ENCODE measurements at places on chromosomes 11 and 22.

DNA sequence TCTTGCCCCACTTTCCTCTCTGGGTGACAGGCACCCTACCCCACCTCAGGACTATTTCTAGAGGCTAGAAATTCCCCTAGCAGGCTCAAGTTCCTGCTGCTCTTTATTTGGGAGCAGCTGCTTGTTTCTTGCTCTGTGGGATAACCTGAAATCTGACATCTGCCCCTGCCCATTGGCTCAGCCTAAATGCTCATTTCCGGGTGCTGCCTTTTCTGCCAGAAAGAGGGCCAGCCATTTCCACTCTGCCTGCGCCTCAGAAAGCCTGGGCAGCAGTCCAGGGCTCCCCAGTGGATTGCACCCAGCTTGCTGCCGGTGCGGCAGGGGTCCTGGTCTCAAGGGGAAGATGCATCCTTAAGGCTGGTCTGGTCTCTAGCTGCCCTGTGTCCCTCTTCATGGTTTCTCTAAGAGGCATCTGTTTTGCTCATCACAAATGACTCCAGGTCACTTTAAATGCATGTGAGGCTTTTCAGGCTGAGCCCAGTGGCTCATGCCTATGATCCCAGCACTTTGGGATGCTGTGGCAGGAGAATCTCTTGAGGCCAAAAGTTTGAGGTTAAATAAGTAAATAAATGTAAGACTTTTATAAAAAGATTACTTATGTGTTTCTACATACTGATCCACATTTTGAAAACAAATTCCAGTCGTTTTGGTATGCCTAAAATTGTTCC lies 10.3 kb upstream of the PNPLA5 start:
- DNase-seq = no peak

- no peak for DNase-seq
Measured at GRCh38 chr11:87438416-87438815, 400.7 kb downstream of the TMEM135 start.

- no peak for DNase-seq
Measured at GRCh38 chr11:126585774-126586491, 230.4 kb downstream of the ST3GAL4 start.

- no peak for DNase-seq
Measured at GRCh38 chr11:67303835-67304411, 593 bp downstream of the SSH3 start.

DNA sequence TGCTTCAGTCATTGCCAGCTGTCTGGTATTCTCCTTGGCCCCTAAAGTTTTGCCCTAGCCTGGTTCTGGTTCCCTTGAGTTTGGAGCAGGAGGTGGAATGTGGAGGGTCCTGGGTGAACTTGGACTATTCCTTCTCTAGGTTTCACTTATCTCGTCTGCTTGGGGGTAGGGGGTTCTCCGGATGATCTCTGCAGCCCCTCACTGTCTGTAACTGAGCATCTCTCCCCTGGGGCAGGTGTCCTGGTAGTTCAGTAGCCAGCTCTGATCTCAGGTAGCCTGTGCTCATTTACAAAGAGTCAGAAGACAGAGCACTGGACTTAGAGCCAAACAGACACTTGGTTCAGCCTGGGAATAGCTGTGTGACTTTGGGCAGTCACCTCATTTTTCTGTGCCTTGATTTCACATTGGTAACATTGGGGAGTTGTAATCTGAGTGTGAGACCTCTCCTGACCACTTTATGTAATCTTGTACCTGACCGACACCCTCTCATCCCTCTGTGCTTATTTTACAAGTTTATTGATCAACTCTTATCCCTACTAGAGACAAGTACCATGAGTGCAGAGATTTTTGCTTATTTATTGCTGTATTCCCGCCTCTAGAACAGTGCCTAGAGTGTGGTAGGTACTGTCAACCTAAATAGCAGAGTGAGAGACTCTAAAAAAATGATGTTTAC lies 804 bp downstream of the CCDC134 start:
- DNase-seq = no peak

DNA sequence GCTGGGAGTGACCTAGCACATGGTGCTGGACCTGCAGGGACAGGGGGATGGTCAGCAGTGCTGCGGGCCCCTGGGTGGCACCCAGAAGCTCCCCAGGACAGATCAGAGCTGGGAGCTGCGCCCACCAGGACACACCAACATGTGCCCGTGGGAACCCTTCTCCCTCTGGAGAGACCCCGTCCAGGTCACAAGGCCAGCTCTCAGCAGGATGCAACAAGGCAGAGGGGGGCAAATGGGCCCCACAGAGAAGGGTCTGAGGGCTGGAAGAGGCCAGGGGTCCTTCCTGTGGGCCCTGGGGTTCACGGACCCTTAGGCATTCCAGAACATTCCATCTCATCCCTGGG lies 6.2 kb downstream of the DUSP8 start:
- DNase-seq = no peak

DNA sequence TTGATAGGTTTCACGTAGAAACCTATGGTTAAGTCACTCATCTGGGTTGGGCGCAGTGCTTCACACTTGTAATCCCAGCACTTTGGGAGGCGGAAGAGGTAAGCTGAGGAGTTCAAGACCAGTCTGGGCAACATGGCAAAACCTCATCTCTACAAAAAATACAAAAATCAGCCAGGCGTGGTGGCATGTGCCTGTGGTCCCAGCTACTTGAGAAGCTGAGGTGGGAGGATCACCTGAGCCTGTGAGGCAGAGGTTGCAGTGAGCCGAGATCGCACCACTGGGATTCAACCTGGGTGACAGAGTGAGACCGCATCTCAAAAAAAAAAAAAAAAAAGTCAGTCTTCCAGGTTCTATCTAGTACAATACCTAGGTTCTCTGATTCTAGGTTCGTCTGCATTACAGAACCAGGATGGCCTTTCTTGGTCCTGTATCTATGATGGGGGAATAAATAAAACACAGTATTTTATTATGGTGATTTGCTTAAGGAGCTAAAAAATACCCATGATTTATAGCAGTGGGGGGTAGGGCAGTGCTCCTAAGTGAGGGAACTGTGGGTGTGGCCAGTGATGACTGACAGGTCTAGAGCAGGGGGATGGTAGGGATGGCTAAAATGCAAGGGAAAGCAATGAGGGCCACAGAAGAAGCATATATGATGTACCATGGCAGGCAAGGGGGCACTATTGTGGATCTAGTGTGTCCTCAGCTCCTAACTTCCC lies 65.5 kb upstream of the NUP160 start:
- no peak for DNase-seq

DNA sequence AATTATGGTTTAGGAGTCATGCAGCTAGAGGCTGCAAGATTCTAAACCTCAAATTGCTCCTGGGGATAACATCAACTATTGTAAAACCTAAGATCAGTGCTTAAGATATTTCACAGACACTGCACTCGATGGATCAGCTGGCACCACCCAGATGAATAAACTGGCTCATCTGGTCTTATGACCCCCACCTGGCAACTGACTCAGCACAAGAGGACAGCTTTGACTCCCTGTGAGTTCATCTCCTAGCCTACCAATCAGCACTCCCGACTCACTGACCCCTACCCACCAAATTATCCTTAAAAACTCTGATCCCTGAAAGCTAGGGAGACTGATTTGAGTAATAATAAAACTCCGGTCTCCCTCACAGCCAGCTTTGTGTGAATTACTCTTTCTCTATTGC lies 782 bp upstream of the TTC12 start:
- DNase-seq = no peak

- no peak for DNase-seq
Measured at GRCh38 chr11:114132417-114132816, 72.9 kb downstream of the ZBTB16 start.

- DNase-seq = no peak
Measured at GRCh38 chr11:40542821-40543220, 916.6 kb downstream of the LRRC4C start.

DNA sequence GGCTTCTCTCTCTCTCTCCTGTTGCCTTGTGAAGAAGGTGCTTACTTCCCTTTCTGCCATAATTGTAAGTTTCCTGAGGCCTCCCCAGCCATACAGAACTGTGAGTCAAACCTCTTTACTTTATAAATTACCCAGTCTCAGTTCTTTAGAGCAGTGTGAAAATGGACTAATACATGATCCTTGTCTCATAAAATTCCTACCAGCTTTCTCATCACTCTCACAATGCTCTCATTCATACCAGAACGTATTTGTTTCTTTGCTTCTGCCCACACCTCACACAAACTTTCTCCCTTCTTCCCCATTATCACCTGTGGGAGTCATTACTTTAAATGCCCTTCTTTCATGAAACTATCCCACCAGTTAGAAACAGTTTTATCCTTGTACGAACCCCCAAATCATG lies 62.7 kb upstream of the ARHGAP42 start:
- no peak for DNase-seq

DNA sequence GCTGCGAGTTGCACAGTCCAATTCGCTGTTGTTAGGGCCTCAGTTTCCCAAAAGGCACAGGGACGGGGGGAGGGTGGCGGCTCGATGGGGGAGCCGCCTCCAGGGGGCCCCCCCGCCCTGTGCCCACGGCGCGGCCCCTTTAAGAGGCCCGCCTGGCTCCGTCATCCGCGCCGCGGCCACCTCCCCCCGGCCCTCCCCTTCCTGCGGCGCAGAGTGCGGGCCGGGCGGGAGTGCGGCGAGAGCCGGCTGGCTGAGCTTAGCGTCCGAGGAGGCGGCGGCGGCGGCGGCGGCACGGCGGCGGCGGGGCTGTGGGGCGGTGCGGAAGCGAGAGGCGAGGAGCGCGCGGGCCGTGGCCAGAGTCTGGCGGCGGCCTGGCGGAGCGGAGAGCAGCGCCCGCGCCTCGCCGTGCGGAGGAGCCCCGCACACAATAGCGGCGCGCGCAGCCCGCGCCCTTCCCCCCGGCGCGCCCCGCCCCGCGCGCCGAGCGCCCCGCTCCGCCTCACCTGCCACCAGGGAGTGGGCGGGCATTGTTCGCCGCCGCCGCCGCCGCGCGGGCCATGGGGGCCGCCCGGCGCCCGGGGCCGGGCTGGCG lies at the start of gene BCR:
Gene BCR (plus strand): TSS at position 209 of the 592 bp plus-strand sequence. CDS start 452 bp downstream, outside the sequence.
- DNase-seq = no peak

GRCh38 chr11:95514416-95515110 lies 275.0 kb downstream of the FAM76B start:
- no peak for DNase-seq

- DNase-seq = no peak
Measured at GRCh38 chr11:44608651-44608990, 43.2 kb downstream of the CD82 start.

GRCh38 chr11:86488553-86488952 lies 113.9 kb downstream of the CCDC81 start:
- no peak for DNase-seq

DNA sequence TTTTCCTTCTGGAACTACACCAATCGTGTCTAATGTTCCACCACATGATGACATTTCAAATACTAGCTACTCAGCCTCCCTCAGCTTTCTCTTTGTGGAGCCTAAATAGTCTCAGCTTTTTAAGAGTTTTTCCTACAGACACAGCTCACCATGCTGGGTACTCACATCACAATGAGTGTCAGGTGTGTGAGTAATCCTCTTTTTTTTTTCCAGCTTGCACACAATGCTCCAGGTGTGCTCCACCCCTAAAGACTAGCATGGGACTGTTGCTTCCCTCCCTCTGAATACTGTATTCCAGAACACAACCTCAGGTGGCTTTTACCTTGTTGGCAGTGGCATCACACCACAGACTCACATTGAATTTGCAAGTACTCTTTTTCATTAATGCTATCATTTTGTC lies 11.7 kb downstream of the BTG4 start:
- DNase-seq = no peak

DNA sequence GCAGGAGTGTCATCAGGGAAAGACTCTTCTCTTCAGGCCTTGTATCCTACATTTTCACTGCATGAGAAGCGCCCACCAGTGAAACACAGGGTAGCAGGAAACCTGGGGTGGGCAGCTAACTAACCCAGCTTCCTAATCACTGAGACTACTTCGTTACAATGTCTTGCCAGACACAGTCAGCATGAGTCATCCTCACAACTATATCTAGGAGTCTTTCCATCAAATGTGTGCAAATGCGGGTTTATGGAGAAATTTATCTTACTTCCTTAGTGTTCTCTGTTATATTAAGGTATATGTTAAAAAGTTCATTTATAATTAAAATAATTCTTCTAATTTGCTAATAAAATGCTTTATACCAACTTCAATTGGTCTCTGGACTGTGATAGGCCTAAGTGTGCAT lies 79.9 kb upstream of the RAB1B start:
- DNase-seq = no peak

GRCh38 chr11:78432058-78432515 lies 14.5 kb upstream of the GAB2 start:
- DNase-seq = no peak

- no peak for DNase-seq
Measured at GRCh38 chr22:29231971-29232959, 26.6 kb downstream of the EMID1 start.

DNA sequence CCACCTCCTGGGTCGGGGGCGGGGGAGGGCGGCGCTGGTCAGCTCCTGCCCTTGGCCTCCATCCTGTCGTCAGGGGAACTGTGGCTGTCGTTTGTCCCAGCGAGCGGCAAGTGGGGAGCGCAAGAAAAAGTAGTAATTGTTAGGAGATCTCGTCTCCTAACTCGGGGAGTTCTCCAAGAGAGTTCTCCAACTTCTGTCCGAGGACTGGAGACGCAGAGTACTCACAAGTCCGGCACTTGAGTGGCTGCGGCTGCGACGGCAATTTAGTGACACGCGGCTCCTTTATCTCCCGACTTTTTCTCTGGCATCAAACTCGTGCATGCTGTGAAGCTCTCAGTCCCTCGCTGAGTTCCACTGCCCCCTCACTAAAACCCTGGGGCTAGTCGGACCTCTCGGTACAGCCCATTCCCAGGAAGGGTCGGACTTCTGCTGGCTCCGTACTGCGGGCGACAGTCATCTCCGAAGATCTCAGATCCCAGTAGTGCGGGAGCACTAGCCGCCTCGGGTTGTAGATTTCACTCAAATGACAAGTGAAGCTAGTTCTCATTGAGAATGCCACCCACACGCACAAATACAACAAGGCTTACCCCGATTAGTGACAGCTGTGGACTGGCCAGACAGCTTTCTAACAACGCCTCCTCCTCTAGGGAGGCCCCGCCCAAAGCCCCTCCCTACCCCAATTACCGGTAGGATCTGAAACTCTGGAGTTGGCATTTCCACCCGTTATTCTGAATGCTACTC lies at the start of gene PGR:
Gene PGR (minus strand): TSS at position 611 of the 741 bp plus-strand sequence. CDS start 743 bp downstream, outside the sequence.
- DNase-seq = no peak

DNA sequence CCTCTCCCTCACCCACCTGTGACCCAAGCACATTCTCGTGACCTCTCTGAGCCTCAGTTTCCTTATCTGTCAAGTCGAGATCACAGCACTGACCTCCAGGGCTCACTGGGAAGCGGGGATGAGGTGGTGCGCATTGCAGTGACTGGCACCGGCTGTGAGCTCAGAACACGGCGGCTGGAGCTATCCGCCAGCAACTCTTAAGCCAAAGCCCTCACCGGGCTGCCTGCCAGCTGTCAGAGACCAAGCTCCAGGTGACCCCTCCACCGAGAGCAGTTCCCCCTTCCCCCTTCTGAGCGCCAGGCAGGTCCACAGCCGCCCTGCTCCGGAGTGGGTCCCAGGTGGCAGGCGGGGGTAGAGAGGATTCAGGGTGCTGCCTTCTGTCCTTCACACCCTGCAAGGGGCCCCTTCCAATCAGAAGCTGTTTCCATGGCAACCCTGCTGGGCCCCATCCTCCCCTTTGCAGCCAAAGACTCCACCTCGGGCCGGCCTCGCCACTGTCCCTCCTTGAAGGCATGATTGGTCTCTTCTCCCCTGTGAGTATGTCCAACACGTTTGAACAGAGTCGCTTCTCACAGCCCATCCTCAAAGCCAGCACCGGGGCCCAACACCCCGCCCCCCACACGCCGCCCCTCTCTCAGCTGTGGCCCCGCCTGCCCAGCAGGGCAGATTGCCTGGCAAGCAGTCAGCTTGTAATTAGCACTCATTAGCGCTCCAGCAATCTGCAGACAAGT lies 98.7 kb downstream of the WNT7B start:
- DNase-seq = no peak

GRCh38 chr22:37163575-37164504 lies 14.1 kb upstream of the IL2RB start:
- DNase-seq = peak; percentile 68

GRCh38 chr22:20646906-20647305 lies 127.0 kb upstream of the SERPIND1 start:
- no peak for DNase-seq
